ENCODE measurements at places on chromosomes 16 and 17. TPM values are rescaled to one million over a fixed set of nuclear protein-coding genes. Genes with fewer than 3 reads are reported as not detected.

The KRTAP9-2 gene
- total RNA-seq: not detected

DNA sequence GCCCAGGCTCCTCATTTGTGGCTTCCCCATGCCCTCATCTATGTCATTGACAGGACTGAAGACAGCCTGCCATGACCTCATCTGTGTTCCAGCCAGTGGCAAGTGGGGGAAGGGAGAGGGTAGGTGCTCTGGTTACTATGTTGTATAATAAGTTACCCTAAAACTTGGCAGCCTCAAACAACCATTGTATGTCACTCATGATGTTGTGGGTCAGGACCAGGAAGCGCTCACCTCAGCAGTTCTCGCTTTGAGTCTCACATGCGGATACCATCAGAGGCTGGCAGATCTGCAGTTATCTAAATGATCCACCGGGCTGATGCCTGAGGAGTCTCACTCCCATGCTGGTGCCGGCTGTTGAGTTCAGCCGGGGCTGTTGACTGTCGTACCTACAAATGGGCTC is 89.0 kb upstream of the TMEM97 start:
- DNase-seq: no peak

The CHST4 gene
- not detected for total RNA-seq

DNA sequence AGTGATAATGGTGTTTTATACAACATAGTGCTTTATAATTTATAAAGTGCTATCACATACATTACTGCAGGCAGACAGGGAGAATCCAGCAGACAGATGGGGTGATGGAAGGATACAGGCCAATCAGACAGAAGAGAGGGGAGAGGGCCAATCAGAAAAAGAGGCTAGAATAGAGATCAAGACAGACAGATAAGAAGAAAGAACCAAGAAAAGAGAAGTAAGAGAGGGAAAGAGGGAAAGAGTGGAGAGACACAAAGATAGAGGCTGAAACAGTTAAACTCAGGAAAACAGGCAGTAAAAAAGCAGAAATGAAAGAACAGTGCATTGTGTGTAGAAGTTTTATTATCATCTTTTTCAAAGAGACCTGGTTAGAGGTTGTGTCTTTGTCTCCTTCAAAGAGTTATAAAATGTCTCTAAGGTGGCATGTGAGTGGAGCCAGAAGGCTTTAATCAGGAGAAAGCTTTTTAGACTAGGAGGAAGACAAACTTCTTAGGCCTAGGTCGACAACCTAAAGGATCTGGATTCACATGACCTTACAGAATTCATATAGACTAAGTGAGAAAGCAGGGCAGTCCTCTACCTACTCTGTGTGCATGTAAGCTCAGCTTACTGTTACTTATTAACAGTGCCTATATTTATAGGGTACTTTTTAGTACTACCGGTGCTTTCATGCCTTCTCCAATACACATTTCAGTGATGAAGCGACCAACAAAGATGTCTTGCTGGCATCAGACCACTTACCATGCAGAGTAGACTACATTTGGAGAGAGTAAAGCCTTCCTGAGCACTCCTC is 8.3 kb upstream of the CHD3 start:
- DNase-seq: no peak
